Vagina (tissue), 2 donors: ENCODE measurements at places on chromosomes 4 and X.

DNA sequence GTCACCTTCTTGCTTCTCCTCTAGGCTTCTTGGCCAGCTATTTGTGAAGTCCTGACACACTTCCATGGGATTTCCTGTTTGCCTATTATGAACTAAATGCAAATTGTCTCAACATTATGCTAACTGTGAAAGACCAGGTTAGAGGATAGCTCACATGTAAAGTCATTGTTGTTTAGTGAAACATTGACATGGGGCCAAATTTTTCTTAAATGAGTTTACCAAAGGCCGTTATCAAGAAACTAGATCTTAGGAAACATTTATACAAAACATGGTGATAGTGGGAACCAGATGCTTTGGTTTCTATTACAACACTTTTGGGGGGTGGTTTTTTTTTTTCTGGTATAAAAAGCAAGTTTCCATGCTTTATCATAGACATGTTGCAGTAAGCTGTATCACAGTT, 466.8 kb upstream of the FAM241A start:
- no peak for DNase-seq

GRCh38 chrX:136627409-136627808, 20.5 kb upstream of the CD40LG start:
- DNase-seq, result no peak

- no peak for DNase-seq
Measured at GRCh38 chr4:54516556-54517215, 141.1 kb upstream of the KIT start.

DNA sequence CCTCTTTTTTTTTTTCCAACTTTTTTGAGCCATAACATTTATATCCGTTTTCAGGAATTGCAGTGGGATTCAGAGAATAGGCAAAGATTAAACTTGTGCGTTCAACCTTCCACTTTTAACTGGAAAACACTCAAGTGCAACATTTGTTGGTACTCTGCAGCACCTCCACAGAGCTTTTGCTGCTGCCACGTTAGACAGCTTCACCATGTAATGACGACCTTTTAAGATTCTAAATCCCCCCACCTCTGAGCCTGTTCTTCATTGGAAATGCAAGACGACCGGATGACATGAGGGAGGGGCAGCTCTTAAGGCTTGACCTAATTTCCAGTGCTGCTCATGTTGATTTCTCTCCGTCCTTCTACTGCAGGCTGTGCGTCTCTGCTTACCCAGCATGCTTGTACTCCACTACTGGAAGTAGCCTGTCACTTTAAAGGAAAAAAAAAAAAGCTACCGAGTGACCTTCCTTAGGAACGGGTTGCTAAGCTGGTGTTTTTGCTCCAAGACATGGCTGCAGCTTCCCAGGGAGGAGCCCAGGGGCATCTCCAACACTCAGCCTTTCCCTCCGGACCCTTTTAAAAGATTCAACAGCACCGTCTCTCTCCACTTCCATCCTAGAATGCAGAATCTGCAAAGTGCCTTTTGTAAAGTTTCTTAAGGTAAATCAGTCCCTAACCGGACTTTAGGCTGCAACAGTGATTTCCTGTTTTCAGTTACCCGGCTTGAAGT, at the start of gene CC2D2A:
Gene CC2D2A (plus strand): TSS at position 481 of the 726 bp plus-strand sequence. CDS start 6,051 bp downstream, outside the sequence.
- no peak for DNase-seq

DNA sequence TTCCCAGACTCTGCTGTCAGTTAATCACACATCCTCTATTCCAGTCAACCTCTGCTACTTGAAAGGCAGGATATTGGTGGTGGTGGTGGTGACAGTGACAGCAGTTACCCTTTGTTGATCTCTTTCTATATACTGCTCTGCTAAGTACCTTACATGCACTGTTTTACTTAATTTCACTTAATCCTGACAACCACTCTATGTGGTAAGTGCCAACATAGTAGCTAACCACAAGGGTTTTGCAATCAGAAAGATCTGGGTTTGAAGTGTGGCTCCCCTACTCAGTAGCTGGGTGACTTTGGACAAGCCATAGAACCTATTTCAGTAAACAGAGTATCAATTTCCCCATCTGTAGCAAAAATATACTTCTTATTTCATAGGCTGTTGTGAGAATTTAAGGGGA, 24.2 kb upstream of the F9 start:
- no peak for DNase-seq

DNA sequence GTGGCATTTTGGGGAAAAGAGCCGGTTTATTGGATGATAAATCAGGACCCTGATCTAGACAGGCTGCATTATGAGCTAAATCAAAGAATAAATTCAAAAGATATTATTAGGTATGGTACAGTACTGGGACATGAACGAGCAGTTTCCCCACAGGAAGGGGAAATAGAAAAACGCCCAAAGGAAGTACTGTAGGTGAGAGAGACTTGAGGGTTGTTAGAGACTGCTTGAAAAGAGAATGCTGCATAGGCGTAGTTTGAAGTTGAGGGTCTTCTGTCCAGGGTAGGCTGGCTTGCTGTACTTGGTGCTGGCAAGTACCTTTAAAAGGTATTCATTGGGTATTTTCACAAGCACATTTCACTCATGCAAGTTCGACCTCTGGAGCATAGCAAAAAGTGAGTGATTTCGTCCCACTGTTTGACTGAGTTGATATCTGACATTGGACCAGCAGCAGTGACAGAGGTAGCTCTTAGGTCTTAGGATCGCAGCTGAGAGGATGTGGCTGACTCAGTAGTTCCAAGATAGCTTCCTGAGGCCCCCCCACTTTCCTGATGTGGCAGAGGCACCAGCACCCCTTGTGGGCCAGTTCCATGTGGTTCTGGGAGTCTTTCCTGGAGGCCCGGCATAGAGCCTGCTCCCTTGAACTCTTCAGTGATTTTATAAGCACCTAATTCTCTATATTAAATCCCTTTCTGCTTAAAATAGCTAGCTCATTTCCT, 64.3 kb downstream of the TMEM131L start:
- no peak for DNase-seq

DNA sequence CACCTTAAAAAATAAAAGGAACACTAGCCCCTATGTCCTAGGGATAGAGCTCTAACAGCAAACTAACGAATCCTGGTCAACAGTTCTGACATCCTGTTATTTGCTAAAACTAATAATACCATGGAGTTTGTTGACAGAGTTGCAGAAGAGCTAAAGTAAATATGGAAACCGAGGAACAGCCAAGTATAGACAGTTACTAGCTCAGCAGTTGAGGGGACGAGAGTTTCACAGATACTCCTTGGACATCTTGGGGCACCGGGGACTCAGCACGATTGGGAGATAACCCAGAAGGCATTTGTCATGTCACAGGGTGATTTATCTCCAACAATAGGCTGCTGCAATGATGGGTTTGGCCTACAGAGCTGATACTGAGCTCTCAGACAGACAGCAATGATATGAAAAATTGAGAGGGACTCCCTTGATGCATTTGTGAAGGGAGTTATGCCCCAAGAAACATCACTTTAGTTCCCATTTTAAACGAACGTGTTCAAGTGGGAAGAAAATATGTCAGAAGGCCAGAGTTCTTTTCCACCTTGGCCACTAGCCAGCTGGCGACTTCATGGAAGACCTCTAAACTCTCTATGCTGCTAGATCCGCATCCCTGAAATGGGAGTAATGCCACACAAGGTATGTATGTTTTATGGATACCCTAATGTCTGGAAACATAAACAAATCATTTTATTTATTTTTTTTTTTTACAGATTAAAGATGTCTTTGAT, 48.6 kb downstream of the TSC22D3 start:
- no peak for DNase-seq

- no peak for DNase-seq
Measured at GRCh38 chr4:158005021-158005420, 167.8 kb downstream of the GASK1B start.

DNA sequence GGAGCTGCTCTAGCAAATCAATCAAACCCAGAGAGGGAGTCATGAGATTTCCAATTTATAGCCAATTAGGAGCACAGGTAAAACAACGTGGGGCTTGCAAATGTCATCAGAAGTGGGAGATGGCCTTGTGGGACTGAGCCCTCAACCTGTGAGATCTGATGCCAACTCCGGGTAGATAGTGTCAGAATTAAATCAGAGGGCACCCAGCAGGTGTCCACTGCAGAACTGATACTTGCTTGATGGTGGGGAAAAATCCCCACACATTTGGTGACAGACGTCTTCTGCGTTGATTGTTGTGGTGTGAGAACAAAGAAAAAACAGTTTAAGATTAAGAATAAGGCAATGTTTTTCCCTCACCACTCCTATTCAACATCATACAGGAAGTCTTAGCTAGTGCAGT, 1402.8 kb downstream of the RAPGEF2 start:
- no peak for DNase-seq

DNA sequence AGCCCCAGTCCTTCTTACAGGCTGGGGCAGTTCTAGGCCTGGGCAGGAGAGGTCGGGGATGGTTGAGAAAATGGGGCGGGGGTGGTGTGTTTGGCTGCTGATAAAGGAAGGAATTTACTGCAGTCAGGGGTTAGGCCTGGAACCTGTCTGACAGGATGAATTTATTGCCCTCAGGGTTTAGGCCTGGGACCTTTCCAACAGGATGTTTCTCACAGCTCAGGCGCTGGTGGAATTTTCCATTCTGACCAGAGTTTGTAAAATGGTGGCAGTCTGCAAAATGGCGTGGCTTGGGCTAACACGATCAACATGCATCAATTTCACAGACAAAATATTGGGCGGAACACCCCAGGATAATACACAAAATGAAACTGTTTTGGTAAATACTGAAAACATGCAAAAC, 83.5 kb upstream of the SPIN4 start:
- no peak for DNase-seq

GRCh38 chrX:95903490-95903889, 781.2 kb upstream of the DIAPH2 start:
- no peak for DNase-seq

DNA sequence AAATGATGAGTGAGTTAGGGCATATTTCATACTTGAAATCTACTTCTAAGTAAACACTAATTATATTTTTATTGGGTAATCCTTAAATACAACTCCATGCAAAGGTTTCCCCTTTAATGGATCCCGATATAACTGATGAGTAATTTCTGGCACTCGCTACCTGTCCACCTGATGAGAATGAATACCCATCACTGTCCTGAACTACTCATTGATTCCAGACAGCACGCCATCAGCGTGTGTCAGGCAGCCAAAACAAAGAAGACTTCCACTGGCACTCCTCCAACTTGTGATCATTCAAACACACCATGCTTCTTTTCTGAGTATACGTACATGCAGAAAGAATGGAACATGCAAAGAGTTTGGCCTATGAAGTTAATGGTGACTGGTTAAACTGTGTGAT, 69.4 kb downstream of the HCCS start:
- DNase-seq, result no peak

DNA sequence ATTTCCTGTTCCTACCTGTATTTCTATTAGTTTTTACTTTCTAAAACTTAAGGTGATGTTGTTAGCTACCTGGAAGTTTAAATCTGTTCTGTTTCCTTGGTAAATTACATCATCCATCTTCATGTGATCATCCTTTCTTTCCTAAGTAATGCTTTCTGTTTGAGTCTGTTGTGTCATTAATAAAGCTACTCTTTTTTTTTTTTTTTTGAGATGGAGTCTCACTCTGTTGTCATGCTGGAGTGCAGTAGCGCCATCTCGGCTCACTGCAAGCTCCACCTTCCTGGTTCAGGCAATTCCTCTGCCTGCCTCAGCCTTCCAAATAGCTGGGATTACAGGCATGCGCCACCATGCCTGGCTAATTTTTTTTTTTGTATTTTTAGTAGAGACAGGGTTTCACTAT, 73.3 kb downstream of the FIP1L1 start:
- DNase-seq, result no peak

DNA sequence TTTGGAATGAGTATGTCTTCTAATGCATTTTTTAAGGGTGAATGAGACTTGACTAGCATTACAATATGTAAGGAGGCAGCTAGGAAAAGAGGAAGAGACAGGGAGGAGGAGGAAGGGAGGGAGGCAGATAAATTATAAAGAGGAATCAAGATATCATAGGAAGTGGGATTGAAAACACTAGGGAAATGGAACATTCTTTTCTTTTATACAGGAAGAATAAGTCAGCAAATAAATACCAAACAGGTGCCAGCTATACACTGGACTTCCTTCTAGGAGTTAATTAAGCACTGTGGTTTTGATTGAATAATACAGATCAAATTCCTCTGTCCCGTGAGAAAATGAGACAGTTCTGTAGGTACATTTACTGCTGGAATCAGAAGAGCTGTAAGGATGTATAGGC, 78.6 kb downstream of the PACRGL start:
- no peak for DNase-seq

GRCh38 chrX:65009459-65009858, 33.2 kb upstream of the ZC4H2 start:
- no peak for DNase-seq

- no peak for DNase-seq
Measured at GRCh38 chr4:188396037-188396436, 256.8 kb downstream of the TRIML1 start.

DNA sequence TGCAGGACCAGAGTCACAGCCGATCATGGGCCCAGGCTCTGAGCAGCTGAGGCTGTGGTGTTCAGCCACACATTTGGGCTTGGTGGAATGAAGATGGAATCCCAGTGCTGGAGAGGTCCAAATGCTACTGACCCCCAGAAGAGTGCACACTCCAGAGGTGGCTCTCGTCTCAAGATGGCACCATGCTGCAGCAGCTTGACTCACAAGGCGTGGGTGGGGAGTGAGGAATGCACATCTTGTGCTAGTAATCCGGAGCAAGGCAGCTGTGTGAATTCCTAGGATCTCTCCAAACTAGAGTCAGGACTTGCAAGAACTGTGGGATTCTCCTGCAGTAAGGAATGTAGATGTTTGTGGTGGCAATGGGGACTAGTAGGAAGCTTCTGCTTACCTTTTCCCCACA, 28.7 kb downstream of the RAB28 start:
- no peak for DNase-seq

DNA sequence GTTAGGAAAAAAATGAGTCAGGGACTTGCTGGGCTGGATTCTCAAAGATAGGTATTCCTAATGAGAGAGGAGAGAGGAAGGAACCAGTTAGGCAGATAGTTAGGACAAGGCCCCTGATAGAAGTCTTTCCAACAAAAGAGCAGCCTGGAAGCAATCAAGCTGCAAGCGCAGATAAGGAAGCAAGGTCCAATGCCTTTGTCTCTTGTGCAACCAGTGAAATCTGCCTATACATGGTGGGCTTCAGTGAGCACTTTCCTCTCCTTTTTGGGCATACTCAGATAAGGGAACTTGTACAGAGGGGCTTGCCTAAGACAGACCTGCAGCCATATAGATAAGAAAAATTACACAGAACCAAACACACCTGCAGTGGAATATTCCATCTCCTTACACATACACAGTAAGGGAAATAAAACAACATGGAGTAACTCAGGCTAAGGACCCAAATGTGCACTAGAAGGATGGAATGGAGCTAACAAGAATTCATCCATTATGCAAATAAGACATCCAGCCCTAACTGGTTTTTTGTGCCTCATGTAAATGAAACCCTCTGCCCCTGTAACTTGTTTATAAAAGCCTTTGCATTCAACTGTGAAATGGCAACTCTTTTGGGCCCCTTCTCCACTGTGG, 68.8 kb downstream of the PCDH18 start:
- DNase-seq, result no peak

GRCh38 chr4:151043803-151044515, 28.9 kb upstream of the LRBA start:
- no peak for DNase-seq

GRCh38 chr4:149896432-149896831, 80.8 kb upstream of the IQCM start:
- DNase-seq, result no peak

- no peak for DNase-seq
Measured at GRCh38 chr4:105036991-105037390, 109.7 kb upstream of the TET2 start.

GRCh38 chr4:168511780-168512489, 15.1 kb downstream of the PALLD start:
- DNase-seq, result no peak
